Posterior vena cava (tissue), 2 donors: ENCODE measurements at places on chromosomes 3 and 15.

DNA sequence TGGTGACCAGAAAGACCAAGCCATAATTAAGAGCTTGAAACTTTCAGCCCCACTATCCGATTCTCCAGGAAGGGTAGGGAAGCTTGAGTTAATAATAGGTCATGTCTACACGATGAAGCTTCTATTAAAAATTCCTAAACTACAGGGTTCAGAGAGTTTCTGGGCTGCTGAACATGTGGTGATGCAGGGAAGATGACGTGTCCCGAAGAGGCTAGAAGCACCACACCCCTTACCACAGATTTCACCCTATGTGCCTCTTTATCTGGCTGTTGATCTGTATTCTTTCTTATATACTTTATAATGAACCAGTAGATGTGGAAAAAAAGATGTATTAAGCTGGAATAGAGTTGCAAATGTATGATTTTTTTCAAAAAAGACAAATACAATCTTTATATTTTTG, 473.4 kb downstream of the NLGN1 start:
- no peak for DNase-seq

- no peak for DNase-seq
These were observed 17.8 kb upstream of the AKAP13 start for GRCh38 chr15:85362436-85363081.

- DNase-seq = no peak
These were observed 1304.5 kb upstream of the GBE1 start for GRCh38 chr3:83065851-83066460.

- DNase-seq = no peak
These were observed 93.2 kb upstream of the ARHGEF3 start for GRCh38 chr3:56894881-56895431.

DNA sequence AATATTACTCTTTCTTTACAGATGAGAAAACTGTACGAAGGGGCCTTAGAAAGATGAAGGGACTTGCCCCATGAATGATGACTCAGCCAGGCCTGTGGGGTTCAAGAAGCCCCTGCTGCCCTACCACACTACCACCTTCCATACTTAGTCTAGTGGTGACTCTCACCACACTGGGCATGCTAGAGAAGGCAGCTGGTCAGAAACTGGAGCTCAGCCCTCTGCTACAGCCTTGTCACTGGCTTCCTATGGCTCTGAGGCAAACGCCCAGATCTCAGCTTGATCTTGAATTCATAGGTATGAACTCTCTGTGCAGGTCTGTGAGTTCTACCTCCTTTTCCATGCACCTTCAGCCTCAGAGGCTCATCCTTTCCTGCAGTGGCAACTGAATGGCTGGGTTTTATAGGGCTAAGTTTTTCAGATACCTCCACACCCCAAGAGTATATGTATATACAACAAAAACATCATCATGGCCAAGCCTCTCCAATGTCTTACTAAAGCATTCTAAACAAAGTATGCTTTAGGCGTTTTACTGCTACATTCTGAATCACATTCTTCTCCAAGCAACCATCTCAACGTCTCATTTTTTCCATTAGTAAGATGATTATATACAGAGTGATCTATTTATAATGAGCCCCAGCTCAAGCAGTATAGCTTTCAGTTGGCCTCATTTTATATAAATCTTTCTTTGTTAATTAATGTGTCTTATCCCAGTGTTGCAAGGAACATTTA, 234.1 kb downstream of the GREM1 start:
- no peak for DNase-seq

GRCh38 chr15:45773149-45773548, 138.3 kb downstream of the SQOR start:
- no peak for DNase-seq

GRCh38 chr3:147369661-147370123, 36.7 kb downstream of the ZIC4 start:
- DNase-seq = no peak

DNA sequence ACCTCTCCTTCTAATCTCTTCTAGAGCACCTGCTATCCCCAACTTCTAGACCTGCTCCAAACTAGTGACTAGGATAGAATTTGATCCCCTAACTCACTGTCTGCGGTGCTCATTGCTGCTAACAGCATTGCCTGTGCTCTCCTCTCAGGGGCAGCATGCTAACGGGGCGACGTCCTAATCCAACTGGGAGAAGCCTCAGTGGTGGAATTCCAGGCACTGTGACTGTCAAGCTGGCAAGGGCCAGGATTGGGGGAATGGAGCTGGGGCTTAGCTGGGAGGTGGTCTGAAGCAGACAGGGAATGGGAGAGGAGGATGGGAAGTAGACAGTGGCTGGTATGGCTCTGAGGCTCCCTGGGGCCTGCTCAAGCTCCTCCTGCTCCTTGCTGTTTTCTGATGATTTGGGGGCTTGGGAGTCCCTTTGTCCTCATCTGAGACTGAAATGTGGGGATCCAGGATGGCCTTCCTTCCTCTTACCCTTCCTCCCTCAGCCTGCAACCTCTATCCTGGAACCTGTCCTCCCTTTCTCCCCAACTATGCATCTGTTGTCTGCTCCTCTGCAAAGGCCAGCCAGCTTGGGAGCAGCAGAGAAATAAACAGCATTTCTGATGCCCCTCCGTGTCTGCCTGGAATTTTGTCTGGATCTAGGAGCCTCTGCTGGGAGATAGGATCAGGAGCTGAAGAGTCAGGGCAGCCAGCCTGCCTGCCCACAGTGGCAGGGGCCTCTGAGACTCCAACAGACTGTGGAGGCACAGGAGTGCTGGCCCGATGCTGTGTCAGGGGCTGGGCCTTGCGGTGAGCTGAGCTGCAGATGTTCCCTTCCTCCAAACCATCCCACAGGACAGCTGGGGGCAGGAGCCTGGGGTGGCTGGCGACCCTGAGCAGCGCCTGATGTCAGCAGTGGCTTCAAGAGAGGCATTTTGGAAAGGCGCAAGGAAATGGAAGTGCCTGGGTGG, 3.0 kb downstream of the ISLR start:
- DNase-seq = peak; percentile 58

DNA sequence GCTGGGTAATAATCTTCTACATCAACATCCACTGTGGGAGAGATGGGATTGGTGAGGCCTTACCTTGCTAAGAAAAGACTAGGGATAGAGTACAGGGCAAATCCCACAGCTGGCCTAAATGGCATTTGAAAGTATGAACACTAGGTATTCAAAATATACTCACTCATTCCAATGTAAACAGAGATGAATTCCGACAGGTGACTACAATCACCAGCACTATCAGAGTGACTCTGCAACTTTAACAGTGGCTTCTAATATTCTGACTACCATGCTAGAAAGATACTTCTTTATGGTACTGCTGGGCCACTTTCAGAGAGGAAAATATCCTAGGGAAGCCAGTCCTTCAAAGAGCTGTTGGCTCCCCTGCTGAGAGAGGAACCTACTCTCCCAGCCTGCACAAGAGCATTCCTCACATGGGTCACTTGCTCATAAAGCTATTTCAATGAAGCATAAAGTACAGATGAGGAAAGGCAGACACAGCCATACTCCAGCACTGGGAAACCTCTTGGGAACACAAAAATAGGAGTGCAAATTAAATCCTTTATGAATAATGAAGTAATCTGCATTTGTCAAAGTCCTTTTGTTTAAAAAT, 21.5 kb upstream of the MAN2C1 start:
- DNase-seq = no peak

DNA sequence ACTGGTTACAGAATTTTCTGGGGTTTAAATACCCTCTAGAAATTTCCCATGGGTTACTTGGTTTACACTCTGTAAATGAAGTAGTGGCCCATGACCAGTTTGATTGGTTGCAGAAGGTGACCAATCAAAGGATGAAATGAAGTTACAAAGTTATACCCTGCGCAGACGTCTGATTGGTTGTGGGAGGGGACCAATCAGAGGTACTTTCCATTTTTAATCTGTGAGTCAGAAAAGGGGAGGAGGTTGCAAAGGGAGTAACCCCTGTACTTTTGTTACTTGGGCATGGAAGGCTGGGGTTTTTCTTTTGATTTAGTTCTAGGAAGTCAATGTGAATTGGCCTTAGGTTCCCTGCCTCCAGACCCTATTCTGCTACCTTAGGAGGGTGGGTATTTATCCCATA, 18.7 kb upstream of the APH1B start:
- DNase-seq = no peak

DNA sequence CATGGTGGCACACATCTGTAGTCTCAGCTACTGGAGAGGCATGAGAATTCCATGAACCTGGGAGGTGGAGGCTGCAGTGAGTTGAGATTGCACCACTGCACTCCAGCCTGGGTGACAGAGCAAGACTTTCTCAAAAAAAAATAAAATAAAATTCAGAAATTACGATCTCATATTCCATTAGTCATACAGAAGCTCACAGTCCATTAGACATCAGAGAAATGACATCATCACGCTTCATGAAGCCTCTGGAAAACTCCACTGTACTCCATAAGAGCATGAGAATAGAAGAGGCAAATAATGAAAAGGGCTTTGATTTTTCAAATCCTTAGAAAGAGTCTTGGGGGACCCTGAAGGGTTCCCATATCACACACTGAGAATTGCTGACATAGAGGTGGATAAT, 145.0 kb upstream of the MITF start:
- no peak for DNase-seq

GRCh38 chr3:4826237-4827100, 152.8 kb upstream of the BHLHE40 start:
- peak; percentile 97 for DNase-seq

- no peak for DNase-seq
These were observed 7.0 kb upstream of the UBE2Q2 start for GRCh38 chr15:75835990-75836958.

DNA sequence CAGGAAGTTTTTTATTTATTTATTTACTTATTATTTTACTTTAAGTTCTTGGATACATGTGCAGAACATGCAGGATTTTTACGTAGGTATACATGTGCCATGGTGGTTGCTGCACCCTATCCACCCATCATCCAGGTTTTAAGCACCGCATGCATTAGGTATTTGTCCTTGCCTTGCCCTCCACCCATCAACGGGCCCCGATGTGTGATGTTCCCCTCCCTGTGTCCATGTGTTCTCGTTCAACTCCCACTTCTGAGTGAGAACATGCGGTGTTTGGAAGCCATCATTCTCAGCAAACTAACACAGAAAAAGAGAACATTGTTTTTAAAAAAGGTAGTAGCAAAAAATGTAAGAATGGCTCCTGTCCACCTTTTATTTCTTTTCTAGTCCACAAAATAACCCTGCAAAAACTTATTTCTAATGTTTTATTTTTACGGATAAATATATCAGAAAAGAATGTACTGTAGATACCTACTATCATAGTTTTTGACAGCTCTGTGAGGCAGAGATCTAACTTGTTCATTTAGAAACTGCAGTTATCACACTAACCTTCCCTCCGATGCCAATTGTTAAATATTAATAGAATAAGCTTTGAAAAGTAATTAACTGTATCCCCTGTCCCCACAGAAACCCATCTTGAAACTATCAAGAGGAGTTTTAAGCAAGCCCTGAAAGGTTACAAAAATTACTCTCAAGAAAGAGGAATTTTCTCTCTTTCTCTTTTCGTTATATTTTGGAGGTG, 189.2 kb downstream of the LPP start:
- no peak for DNase-seq

GRCh38 chr3:88259045-88259444, 109.3 kb downstream of the C3orf38 start:
- no peak for DNase-seq

- no peak for DNase-seq
These were observed 172.0 kb downstream of the PDZRN3 start for GRCh38 chr3:73452729-73453128.

DNA sequence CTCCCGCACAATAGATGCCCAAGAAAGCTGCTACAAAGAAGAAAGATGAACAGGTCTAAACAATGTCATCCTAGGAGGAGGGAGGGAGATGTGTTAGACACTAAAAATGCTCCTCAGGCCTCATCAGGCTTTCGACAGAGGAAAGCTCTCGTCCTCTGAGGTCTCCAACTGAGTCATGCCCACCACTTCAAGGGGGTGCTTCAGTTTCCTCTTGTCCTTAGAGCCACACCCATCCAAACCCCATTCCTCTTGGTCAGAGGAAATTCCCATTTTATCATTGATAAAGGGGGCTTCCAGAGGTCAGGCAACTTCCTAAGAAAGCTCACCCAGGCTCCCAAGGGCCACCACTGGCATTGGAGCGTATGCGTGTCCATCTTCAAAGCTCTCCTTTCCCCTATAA, 50.1 kb downstream of the HEG1 start:
- no peak for DNase-seq

DNA sequence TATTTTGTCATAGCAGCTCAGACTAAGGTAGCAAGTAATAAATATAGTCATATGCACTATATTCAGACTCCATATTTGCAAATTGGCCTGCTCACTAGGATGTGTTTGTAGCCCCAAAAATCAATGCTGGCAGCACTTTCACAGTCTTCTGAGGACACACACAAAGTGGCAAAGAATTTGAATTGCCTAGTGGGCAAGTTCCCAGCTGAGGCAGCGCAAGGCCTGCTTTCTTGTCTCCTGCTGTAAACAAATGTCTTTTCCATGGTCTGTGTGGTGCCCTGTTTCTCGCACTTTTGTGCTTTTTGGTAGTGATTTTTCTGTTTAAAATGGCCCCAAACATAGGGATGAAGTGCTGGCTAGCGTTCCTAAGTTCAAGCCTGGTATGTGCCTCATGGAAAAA, 416.0 kb downstream of the OCA2 start:
- no peak for DNase-seq

DNA sequence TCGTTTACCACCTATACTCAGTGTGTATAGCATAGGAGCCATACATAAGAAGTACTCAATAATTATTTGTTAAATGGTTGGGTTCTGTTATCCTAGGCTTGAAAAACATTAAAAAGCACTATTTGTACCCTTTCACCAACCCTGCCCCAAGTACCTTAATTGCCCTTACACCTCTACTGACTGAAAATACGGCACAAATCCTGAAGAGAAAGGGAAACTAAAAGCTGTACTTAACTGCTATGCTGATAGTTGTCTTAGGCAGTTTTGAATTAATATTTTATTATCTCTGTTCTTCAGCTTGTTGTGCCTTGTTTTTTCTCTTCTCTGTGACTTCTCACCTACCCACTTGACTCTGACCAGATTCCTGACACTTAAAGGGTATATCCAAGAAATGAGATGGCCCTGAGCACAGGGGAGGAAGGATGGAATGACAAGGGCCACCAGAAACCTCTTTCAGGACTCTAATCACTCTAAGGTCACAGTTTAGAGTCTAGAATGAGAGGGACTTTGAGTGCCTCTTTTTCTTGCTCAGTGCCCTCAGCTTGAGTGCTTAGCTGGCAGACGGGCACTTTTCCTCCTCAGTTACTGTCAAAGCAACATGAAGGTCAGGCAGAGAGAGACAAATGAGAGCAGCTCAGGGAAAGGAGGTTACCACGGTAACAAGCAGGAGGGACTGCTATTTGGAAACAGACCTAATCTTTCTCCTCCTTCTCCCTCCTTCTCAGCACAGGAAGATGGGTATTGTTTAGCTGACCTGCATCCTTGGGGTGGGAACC, 136.5 kb downstream of the ZNF609 start:
- DNase-seq = no peak

- DNase-seq = peak; percentile 57
These were observed 4.3 kb downstream of the ITIH1 start for GRCh38 chr3:52781741-52782140.

GRCh38 chr3:73746623-73747022, 121.9 kb upstream of the PDZRN3 start:
- no peak for DNase-seq

DNA sequence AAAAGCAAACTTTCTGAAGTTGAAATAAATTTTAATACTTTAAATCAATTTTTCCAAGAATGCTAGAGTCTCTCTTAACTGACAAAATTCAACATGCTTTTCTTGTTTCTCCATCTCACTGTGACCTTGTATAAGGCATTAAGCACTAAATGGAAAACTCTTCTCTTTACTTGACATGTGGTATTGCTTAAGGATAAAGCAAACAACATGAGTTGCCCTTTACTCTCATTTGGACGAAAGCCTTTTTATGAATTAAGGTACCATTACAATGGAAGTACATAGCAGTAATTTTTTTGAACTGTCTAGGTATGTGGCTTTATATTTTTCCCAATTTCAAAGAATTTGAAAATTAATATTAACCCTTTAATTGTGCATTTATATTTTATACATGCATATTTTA, 1.4 kb downstream of the STRIT1 start:
- no peak for DNase-seq
